ENCODE measurements at places on chromosomes 5 and 9.

DNA sequence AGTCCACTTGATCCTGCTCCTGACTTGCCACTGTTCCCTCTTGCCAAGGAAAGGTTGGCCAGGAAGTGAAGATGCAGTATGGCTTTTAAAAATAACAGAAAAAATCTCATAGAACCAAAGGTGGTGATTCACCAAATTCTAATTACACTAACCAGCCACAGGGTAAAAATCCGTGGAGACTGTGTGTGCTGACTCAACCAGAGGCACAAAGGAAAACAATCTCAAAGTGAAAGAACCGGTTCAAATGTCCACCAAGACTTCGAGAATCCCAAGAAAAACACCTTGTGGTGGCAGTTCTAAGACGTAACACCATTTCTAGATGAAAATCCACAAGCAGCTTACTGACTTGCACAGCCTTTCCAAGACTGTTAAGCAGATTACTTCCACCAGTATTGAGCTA lies 279.1 kb downstream of the TLE1 start:
- DNase-seq: no peak

DNA sequence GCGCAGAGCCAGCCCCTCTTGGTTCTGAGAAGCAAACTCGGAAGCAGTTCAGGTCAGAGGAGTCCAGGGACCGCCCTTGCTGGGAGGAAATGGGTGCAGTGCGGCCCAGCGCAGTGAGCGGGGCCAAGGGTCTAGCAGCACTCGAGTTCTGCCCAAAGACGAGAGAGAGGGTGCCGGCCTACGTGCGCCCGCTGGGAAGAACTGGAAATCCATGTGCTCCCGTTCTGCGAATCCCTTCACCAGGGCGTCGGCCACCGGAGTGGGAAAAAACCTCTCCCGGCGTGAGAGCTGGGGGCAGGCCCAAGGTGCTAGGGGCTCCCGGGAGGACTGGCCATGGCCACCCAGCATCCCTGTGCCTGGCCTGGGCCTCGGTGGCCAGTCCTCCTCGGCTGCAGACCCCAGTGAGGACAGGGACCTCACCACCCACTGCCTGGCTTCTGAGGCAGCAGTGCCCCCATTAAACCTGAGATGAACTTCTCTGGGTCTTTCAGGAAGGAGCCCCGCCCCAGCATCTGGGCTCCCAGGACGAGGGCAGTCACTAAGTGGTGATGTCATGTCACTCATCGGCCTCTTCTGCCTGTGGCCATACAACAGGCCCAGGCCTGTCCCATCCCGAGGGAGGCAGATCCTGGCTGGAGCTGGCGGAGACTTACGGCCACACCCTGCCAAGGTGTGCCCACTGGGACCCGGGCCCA lies 10.6 kb downstream of the TMEM250 start:
- DNase-seq: no peak

DNA sequence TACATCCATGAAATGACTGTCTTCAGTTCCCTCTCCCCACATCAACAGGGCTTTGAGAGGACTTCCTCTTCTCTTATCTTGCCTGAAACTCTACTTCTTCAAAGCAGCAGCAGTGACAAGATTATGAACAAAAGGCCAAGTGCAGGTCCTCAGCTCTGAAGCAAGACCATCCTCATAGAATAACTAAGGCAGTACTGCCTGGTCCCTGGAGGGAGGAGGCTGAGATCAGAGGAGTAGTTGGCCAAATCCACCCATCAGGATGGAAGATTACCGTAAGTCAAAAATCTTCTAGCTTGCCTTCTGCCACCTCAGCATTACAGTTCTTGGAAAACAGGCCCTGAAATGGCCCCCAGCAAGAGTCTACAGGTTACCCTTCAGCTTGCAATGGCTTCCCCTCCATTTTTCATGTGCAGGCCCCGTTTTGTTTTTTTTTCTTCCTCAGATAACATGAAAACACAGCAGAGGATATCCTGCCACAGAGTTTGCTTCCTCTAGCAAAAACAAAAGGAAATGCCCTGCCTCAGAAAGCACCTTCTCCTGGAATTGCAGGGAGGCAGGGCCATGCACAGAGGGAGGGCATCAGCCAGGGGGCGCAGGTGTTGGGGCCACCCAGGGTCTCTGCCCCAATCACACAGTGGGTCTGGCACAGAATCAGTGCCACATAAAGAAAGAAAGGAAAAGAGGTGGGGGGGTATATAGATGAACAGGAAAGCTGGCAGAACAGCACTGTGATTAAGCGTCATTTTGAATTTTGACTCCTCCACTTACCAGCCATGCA lies 40.0 kb downstream of the KLHL3 start:
- no peak for DNase-seq

- DNase-seq: no peak
Observed at GRCh38 chr5:133244242-133244641, 192.4 kb downstream of the HSPA4 start.

DNA sequence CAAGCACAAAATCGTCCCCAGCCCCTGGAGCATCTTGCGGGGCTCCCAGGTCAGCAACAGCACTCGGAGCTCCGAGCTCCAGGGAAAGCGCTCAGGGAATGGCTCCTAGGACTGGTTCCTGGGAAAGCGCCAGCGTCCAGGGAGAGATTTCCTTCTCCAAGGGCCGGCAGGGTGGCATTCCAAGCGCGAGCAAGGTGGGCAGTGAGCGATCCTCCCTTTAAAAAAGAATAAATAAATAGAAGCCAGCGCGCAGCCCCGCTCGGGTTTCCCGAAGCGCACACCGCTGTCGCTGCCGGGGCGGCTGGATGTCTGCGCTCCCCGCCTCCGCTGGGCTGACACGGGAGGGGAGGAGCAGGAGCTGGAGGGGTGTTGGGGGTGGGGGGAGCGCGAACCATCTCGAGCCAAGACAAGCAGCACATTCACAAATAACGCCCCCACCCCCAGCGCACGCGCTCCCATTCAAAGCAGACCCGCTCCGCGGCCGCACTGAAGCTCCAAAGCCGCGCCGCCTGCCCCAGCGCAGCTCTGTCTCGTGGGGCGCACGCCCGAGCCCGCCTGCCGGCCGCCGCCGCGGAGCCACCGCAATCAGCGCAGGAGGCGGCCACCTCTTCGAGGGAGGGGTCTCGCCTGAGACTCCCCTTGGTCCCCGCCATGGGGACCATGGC lies 327.4 kb downstream of the SH3GL2 start:
- no peak for DNase-seq

GRCh38 chr5:106876665-106877194 lies 794.0 kb downstream of the EFNA5 start:
- DNase-seq: no peak
